Stromal cell of bone marrow (primary cell): ENCODE measurements at places on chromosomes 2 and 18.

GRCh38 chr2:175478096-175478768, 296.7 kb upstream of the ATP5MC3 start:
- no peak for DNase-seq

GRCh38 chr2:189060096-189060642, 86.0 kb downstream of the COL3A1 start:
- no peak for DNase-seq

GRCh38 chr18:64929036-64929435, 780.1 kb upstream of the LINC00305 start:
- DNase-seq, result no peak

- no peak for DNase-seq
These were observed 30.6 kb upstream of the EPG5 start for GRCh38 chr18:45997700-45998151.

GRCh38 chr2:147519178-147519577, 325.7 kb upstream of the ACVR2A start:
- no peak for DNase-seq

- no peak for DNase-seq
These were observed 693.9 kb downstream of the SATB2 start for GRCh38 chr2:198763793-198764192.

GRCh38 chr18:39607034-39607433, 2041.4 kb upstream of the CELF4 start:
- no peak for DNase-seq

GRCh38 chr2:197183355-197183754, 127.2 kb downstream of the ANKRD44 start:
- no peak for DNase-seq

DNA sequence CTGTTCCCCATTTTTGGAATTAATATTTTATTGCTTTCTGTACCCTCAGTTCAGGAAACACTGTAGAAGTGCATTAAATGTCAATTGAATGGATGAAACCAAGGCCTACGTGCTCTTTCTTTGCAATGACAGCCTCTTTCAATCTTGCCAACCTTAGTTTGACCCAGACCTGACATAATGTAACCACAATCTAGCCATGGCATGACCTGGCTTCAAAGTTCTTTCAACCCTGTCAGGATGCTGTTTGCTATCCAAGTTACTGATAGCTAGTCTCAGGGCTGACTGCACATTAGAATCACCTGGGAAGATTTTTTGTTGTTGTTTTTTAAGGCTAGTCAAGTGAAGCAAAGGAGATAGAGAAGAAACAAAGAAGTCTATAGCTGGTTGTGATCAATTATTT, 190.9 kb upstream of the PKDCC start:
- DNase-seq, result no peak

DNA sequence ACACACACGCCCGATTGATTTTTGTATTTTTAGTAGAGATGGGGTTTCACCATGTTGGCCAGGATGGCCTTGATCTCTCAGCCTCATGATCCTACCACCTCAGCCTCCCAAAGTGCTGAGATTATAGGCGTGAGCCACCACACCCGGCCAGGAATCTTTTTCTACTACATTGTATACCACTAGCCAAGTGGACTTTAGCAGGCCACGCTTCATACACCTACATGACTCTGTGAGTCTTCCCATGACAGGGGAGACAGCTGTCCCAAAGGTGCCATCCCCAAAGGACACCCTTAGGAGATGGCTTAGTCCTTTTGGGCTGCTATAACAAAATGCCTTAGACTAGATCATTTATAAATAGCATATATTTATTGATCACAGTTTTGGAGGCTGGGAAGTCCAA, 32.8 kb downstream of the ERMN start:
- DNase-seq, result no peak

GRCh38 chr2:46979571-46979979, 64.0 kb upstream of the MCFD2 start:
- DNase-seq, result no peak

GRCh38 chr2:20643060-20643459, 7.8 kb downstream of the HS1BP3 start:
- DNase-seq, result no peak

DNA sequence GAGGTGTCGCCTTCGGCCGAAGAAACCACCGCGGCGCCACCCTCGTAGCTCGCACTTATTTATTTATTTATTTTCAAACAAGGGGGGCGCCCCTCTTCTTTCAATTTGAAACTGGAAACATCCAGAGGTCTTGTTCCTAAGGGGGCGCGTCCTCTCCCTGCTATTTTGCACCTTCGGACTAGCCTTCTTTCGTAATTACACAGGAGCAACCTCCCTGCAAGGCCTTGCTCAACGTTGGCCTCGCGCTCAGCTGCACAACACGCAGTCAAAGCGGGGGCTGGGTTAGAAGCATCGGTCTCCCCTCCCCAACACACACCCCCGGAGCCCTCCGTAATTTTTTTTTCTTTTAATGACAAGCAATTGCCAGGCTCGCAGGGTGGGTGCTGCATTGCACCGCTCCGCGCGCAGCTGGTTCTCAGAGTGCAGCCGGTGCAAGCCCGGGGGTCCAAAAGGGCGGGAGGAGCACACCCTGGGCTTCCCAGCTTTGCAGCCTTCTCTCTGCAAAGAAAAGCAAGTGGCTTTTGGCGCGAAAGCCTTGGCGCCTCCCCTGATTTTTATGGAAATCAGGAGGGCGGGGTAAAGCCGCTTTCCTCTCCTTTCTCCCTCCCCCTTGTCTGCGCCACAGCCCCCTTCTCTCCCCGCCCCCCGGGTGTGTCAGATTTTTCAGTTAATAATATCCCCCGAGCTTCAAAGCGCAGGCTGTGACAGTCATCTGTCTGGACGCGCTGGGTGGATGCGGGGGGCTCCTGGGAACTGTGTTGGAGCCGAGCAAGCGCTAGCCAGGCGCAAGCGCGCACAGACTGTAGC, at the start of gene MYCN:
MYCN (plus strand) TSS at position 697 of the 807 bp plus-strand sequence. CDS start 1,515 bp downstream, outside the sequence.
- DNase-seq, result no peak

DNA sequence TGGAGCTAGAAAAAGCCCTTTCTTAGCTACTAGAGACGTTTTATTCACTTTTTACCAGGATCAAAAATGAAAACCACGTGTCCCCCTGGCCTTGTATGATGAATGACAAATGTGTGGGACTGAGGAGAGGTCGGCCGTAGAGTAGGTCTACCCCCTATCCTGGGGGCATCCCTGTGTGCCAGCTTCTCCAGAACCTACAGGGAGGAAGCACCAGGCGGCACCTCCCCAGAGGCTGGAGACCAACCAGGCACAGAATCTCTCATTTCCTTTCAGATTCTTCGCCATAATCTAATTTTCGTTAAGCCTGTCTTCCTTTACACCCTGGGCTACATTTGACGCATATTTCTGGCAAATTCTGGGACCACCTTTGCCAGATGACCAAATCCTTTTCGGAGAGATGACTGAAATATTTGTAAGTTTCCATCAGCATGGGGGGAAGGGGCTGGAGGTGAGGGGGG, 15.9 kb downstream of the TWIST2 start:
- DNase-seq, result no peak

DNA sequence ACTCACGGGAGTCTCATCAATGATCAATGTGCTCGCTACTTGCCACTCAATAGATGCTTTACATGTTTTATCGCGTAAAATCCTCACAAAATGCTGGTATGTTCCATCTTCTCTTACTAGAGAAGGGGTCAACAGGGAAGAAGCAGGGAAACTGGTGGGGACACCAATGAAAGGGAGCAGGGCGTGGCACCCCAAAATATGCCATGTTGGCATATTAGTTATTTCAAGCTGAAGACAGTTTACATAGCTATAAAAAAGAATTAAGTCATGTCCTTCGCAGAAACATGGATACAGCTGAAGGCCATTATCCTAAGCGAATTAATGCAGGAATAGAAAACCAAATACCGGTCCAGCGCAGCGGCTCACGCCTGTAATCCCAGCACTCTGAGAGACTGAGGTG, 8.1 kb upstream of the ZNF236 start:
- DNase-seq, result no peak

DNA sequence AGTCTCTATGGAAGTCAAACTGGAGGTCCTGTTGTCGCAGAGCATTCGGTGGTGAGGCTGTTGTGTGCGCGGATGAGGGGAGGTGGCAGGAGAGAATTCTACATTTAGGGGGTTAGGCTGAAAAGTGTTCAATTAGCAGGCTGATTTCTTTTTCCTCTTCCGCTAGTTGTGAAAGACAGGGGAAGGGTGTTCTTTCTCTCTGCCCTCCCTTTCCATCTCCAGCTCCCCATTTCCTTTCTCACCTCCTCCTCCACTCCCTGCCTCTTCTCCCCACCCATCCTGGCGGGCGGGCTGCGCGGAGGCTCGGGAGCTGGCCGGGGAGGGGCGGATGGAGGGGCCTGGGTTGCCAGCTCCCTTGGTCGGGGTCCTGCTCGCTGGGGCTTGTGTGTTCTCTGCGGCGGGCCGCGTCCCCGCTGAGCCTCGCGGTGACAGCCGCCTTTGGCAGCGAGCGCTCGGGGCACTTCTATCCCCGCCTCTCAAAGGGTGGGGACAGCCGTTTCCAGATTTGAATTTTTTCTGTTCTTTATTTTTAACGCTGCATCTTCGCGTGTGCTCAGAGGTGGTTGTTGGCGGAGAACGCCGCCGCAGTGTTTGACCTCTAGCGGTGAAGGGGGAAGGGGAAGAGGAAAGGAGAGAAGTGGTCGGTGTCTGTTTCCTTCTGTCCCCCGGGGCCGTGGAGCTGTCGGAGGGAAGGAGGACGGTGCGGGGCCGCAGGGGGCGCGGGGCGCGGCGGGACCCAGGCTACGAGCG, 3.6 kb downstream of the SOX11 start:
- no peak for DNase-seq

GRCh38 chr2:138600732-138601457, 99.3 kb downstream of the SPOPL start:
- DNase-seq, result no peak

GRCh38 chr18:58355243-58355642, 273.6 kb downstream of the ALPK2 start:
- DNase-seq, result no peak

DNA sequence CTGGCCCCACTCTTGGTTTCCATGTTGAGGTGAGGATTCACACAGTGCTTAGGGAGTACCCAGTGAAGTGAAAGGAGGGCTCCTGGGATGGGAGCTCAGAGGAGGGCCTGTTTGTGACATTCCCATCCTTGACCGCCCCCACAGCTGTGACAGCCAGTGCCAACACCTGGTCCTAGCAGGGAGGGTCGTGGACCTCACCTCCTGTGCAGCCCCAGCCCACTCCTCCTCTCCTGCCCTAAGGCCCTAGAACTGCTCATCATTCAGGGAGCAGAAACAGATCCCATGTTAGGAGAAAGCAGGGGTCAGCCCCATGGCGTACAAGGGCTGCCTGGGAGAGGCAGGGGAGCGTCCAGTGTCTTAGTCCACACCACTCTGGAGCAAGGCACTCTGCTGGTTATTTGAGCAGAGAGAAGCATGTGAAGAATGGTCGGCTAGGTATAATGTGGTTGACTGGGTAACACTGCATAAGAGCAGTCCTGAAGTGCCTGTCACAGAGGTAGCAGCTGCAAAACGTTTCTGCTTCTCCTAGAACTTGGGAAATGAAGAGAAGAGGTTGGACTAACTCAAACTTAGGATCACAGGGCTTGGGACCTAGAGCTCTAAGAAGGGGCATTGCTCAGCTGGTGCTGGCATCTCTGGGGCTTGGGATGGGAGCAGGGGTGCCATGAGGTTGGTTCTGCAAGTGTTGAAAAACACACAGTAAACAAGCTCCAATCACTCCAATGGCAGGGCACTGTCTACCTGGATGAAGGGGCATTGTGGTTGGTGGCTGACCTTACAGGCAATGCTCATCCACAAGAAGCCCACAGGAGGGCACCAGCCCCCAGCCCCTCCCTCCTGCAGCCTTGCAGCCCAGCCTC, 55.6 kb downstream of the FAM168B start:
- DNase-seq, result no peak

DNA sequence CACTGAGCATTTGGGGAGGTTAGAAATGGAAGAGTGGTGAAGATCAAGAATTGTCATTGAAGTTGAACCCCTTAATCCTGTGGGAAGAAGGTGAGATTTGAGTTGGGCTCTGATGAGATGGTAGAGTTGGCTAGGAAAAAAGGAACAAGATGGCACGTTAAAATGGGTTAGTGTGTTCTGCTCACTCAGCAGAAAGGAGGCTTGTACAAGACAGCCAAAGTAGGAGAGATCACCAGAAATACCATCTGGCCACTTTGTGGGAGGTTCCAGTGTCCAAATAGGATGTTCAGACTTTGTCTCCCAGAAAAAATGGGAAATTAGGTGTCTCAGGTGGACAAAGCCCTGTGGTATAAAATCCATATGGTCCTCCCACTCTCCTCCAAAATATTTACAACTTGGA, 56.0 kb upstream of the SLC14A2 start:
- no peak for DNase-seq

DNA sequence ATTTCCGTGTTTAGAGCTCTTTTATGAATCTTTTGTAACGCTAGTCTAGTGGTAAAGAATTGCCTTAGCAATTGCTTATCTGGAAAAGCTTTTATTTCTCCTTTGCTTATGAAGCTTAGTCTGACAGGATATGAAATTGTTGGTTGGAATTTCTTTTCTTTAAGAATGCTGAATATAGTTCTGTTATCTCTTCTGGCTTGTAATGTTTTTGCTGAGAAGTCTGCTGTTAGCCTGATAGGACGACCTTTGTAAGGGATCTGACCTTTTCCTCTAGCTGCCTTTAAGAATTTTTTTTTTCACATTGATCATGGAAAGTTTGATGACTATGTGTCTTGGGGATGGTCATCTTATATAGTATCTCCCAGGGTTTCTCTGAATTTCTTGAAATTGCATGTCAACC, 101.1 kb downstream of the TRABD2A start:
- DNase-seq, result no peak

GRCh38 chr2:100895402-100895801, 75.5 kb downstream of the NPAS2 start:
- DNase-seq, result no peak

GRCh38 chr2:237016121-237016915, 69.4 kb upstream of the COPS8 start:
- no peak for DNase-seq

- DNase-seq, result no peak
These were observed 795.8 kb upstream of the GCFC2 start for GRCh38 chr2:76506538-76506937.

DNA sequence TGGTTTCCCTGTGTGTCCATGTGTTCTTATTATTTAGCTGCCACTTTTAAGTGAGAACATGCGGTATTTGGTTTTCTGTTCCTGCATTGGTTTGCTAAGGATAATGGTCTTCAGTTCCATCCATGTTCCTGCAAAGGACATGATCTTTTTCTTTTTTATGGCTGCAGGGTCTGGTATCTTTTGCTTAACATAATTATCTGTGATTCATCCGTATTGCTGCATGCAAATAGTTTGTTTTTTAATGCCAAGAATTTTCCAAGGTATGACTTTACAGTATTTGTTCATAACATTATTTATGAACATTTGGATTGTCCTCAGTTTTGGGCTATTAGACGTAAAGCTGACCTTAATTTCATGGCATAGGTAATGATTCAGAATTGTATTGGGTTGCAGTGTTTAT, 17.8 kb downstream of the GIGYF2 start:
- no peak for DNase-seq

- no peak for DNase-seq
These were observed 485.2 kb upstream of the REG3G start for GRCh38 chr2:78540255-78540654.

GRCh38 chr18:35239314-35239713, 1.5 kb upstream of the ZNF397 start:
- DNase-seq, result no peak
